ENCODE measurements at places on chromosomes 2 and 18.

GRCh38 chr2:26911911-26912861, 58.3 kb upstream of the MAPRE3 start:
- DNase-seq: no peak

DNA sequence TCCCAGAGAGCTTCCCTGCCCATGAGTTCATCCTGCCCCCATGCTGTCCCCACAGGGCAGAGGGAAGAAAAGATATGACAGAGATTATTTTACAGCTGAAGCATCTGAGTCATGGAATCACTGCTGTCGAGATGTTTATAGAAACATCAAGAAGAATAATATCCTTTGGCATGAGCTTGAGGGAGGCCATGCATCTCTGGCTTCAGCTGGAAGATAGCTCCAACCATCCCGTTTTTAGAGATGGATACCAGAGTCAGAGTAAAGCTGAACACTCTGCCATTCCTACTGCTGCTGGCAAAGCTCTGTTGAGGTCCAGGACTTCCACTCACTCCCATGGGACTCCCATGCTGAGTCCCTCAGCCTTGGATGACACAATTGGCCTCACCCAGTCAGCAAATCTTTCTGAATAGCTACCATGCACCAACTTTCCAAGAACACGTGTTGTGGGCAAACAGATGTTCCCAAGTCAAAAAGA, 167.8 kb downstream of the TTC32 start:
- no peak for DNase-seq

DNA sequence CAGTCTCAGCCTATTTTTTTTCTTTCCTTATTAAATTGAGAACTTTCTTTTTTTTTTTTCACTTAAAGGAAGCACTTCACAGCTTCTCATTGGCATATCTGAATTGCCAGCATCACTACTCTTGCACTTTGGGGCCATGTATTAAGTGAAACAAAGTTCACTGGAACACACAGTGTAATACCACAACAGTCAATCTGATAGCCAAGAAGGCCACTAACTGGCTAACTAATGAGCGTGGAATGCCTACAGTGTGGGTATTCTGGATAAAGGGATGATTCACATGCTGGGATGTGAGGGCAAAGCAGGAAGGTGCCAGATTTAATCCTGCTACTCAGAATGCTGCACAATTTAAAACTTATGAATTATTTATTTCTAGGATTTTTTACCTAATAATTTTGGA, 11.7 kb upstream of the C18orf63 start:
- DNase-seq: no peak

- no peak for DNase-seq
Measured at GRCh38 chr2:168087401-168087800, 160.0 kb downstream of the STK39 start.

GRCh38 chr2:16625201-16625729, 40.4 kb downstream of the CYRIA start:
- DNase-seq: peak; percentile 17

GRCh38 chr2:63842149-63843061, 709 bp downstream of the UGP2 start:
- DNase-seq: peak; percentile 22

DNA sequence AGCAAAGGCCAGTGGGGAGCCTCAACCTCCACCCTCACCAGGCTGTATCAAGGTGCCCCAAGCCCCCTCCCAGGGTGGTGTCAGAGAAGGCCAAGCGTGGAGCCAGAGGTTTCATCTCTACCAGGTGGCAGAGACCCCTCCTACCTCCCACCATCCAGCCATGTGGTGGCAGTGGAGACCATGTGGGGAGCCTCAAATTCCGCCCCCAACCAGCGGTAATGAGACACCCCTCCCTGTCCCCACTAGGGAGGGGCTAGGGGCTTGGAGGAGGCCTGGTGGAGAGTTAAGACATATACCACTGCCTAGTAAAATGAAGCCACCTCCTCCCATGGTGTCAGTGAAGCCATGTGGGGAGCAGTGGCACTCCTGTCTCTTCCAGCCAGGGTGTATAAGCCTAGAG, 24.4 kb upstream of the YPEL5 start:
- no peak for DNase-seq

DNA sequence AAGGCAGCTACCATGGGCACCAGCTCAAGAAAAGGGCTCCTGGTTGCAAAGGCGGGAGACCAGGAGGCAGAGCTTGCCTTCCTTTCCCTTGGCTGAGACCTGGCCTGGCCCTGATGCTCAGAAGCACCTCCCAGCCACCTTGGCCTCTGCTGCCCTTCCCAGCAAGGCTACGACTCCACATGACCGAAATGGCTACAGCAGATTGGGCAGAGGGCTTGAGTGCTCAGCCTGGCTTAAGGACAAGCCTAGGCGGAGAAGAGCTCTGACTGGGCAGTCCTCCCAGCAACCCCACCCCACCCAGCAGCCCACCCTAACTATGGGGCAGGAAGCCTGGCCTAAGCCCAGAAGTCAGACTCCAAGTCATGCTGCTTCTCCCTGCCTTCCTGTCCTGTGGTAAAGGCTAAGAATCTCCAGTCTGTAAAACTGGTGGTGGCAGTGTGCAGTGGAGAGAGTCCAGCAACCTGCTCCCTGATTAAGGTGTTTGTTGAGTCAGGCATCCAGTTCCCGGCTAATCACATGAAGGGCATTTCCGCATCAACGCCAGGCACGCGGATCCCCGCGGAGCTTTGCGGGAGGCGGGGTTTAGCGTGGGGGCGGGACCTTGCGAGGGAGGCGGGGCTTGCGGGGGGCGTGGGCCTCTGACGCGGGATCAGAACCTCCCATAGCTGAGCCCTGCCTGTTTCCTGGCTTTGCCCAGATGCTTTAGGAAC, 256.0 kb downstream of the BCL11A start:
- DNase-seq: no peak

GRCh38 chr2:144513388-144514101, 6.4 kb downstream of the ZEB2 start:
- no peak for DNase-seq

- no peak for DNase-seq
Measured at GRCh38 chr2:127508631-127509034, 17.7 kb downstream of the IWS1 start.

- no peak for DNase-seq
Measured at GRCh38 chr2:59756150-59756549, 797.3 kb downstream of the BCL11A start.

DNA sequence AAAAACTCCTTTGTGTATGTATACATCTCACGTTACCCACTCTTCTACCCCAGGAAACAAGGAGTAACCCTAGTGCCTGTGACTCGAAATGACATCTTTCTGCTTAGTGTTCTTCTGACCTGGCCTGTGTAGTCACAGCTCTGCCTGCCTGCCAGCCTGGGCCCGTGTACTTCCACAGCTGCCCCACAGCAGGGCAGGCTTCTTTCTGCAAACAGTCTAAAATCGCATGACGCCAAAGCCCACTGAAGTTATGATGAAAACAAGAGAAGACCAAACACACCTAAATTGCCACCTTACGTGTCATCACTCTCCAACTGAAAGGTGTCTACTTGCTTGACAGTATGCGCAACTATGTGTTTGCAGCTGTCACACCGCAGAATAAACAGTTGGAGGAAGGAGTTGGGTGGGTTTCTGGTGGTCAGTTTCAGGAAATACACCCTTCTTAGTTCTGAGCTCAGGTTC, 1.5 kb downstream of the GAREM1 start:
- DNase-seq: peak; percentile 76

DNA sequence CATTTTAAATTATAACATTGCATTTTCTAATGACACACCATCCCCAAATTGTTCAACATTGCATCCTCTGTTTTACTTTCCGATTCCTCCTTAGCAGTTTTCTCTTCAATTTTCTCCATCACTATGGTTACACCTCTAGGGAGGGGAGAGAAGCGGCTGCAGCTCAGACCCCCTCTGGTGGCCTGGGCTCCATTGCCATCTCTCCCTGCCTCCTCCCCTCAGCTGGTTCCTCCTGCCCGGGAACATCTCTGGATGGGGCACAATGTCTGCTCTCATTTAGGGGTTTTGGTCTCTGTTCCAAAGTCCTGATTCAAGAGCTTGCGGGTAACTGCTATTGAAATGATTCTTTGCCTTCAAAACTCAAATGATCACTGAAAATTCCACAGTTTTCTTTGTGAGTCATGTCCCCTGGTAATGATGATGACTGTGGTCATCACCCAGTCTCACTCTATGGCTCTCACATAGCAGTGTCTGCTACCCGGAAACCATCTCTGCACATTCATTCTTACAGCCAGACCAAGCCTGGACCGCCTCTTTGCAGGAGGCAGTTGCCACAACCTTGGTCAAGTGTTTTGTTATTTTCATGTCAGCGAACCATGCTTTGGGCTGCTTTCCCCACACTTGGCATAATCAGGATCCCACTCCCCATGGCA, 263.9 kb downstream of the ALPK2 start:
- no peak for DNase-seq

DNA sequence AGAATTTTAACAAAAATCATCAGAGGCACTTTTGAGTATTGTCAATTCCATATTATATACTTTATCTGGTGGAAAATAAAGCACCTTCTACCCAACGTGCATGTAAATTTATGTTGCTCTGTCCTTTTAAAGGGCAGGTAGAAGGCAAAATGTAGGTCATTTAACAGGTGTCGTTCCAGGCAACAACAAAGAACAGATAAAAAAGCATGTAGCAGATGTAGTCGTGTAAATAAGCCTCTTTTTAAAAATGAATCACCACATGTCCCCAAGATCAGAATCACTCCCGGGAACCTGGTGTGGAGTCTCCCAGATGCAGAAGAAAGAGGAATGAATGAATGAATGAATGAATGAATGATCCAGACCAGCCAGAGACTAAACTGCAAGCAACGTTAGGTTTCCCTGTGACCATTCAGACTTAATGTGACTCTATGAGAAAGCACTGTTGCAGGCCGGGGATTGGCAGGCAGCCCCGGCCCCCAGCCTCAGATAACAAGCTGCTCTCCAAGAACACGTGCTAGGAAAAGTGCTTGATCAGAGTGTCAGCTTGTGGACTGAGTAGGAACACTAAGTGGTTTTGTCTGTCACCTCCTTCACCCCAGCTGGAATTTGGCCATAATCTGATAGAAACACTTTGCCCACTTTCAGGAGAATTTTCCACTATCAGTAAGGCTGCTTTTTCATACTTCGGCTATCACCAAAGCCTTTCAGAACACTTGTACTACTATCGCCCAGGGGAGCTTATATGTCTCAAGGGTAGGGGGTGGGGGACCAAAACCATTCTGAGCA, 100.6 kb downstream of the CDK15 start:
- DNase-seq: no peak

GRCh38 chr2:235461763-235462414, 32.0 kb upstream of the AGAP1 start:
- no peak for DNase-seq

DNA sequence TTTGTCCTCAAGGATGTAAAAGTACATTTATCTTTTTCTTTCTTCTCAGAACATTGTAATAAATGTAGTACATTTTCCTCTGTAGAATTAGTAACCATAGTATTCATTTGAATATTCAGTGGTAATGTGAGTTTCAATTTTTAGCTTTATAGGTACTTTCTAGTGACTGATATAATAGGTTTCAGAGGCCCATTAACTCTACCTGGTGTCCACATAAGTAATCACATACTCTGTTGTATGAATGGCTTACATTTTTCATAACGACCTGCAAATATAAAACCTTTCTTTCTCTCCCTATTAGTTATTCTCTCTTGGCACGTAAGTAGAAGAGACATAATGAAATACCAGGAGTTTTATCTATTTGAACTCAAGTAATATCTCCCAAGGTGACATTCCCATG, 1017.6 kb downstream of the DPP10 start:
- no peak for DNase-seq

- peak; percentile 35 for DNase-seq
Measured at GRCh38 chr2:161576421-161576820, 47.8 kb upstream of the SLC4A10 start.

GRCh38 chr2:55168221-55169154, 63.6 kb downstream of the CLHC1 start:
- DNase-seq: peak; percentile 56

DNA sequence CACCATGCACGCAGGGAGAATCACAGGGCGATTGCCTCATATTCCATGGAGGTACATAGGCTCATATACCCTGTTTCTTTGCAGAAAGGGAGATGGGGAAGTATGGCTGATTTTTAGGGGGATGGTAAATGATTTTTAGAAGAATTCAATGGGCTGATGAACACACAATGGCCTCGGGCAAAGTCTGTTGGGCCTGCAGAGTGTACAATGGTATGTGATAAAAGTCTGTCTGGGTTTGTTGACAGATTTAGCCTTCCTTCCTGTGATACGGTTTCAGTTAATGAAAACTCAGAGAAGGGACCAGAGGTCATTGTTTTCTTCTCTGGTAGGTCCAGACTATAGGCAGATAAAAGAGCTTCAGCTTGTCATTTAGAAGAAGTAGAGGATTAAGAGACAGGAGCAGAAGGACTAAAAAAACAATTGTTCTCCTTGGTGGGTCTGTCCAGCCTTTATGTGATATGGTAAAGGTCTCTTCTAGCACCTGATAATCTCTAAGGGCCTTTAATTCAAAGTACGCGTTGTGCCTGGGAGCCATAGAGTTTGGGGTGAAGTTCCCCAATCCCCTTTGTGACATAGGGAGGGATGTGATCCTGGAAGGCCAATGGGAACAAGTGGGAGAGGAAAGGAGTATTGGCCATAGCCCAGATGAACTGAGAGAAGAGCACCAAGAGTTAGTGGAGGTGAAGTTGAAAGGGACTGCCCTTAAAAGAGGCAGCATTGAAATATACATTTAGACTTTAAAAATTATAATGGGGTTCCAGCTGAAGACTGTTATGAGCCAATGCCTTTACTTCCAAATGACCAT, 107.5 kb upstream of the SERPINE2 start:
- DNase-seq: no peak

- DNase-seq: no peak
Measured at GRCh38 chr2:184272056-184272455, 326.3 kb upstream of the ZNF804A start.

DNA sequence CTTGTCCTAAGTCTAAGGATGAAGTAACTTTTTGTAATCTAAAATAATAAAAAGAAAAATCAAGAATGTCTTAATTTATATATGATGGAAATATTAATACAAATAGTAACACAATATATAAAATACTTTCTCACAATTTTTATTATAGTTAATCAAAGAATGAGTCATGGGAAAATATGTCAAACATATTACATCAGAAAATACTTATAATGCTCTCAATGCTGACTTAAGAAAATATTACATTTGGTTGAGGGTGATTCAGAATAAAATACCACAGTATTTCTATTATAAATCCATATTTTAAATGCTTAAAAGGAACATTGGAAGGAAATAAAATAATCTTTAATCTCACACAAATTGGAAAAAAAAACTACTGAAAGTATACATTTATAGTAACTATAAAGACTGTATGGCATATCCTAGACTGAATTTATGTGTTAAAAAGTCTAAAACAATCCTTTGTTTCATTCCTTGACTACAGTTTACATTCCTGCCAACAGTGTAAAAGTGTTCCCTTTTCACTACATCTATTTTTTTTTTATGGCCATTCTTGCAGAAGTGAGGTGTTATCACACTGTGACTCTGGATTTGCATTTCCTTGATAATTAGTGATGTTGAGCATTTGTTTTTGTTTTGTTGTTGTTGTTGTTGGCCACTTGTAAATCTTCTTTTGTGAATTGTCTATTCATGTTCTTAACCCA, 1573.5 kb upstream of the ACVR2A start:
- no peak for DNase-seq
